MG63 (cell line): ENCODE measurements at places on chromosomes 1 and 21. TPM values are rescaled to one million over a fixed set of nuclear protein-coding genes. Genes with fewer than 3 reads are reported as not detected.
A peak's percentile ranks its signal among the peaks of the same experiment; 100 is the strongest.

YY1AP1 gene
- total RNA-seq = 32.6 and 48.1 TPM in 2 replicates

FGR gene
- not detected in 2 replicates for total RNA-seq

DNA sequence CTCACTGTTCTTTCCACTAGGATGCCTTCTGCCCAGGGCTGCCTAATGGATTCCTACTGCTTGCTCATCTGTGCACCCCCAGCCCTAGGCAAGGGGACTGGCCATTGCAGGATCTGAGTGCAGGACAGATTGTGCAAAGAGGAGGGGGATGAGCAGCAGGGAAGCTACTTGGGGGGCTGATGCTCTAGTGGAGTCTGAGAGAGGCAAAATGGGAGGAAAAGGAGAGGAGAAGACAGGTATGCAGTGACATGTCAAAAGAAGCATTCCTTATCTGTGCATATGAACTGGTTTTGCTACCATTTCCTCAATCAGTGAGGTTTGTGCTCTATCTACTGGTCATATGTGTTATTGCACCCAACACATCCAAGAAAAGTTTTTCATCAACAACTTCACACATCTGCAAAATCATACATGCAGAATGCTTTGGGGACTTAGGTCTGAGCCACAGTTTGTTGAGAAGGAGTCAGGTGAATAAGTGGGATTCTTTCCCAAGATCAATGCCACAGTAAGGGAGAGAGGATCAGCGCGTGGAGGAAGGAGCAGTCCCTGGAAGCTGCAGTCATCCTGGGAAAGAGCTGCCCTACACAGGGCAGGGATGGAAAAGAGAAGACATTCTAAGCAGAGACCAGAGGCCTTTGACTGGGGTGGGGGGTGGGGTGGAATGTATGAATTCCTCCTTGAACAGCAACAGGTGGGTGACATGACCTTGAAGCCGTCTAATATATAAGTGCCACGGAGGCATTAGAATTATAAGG is 14.4 kb downstream of the SLC5A9 start:
- no peak for DNase-seq

DNA sequence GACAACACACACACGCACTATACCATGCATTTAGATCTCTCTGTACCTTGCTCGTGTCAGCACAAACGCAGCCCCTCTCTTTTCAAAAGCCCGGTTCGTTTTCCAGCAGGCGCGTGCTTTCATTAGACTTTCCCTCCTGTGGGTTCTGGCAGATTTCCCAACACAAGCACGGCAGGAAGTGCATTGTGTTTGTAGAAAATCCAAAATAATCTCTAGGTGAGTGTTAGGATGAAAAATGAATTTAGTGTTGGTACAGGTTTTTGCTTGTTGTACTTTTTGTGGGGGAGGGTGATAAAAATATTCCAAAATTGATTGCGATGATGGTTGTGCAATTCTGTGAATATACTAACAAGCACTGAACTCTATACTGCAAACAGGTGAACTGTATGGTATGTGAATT is 54.1 kb upstream of the POFUT2 start:
- DNase-seq = no peak

CDC42BPA gene
- 11.6 and 17.1 TPM in 2 replicates for total RNA-seq

DNA sequence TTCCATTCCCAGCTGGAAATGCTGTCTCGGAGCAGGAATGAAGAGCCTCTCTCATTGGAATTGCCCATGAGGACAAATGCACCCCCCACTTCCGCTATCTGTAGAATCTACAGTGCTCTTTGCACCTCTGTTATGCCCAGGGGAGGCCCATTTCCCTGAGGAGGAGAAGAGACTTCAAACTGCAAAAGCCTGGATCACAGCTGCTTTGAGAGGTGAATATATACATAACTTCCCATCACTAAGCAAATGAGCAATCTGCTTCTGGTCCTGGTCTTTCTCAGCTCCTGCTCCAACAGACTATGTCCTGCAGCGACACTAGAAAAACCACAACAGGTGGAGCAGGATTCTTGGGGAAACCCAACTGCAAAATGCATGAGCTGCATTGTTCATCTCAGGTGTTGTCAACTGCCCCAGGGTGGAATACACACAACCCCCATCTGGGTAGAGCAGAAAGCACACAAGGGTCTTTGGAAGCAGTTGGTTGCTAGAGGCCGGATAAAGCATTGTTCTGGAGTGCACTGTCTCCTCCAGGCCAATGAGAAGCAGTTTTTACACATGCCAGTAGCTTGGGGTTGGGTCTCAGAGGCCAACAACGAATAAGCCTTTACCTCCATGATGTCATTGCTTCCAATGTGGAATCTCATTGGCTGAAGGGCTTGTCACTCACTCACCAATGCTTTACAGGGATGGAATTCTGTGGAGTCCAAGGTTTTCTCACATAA is 67.7 kb upstream of the RAB4A start:
- peak; percentile 73 for DNase-seq

GRCh38 chr21:36999131-36999898 is 7.2 kb upstream of the RIPPLY3 start:
- no peak for DNase-seq

GRCh38 chr1:27618341-27619082 is 14.6 kb upstream of the AHDC1 start:
- no peak for DNase-seq

HSPB7 gene
- 1.9 and 4.5 TPM in 2 replicates for total RNA-seq

DNA sequence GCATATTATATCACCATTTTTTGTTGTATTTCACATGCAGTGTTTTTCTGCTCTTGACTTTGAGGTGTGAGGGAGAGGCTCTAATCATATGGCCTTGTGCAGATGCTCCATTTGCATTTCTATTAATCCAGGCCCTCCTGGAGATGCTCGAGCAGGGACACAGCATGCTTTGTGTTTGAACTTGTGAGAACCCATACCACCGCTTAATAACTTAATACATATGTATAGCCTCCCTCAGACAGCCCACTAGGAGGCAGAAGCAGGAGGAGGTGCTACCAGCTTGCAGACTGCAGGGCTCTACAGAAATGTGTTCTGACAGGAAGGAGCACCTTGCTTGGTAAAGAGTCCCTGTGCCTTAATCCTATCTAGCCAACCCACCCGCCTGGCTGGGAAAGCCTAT is 155.2 kb downstream of the BARHL2 start:
- no peak for DNase-seq

HES3 gene
- total RNA-seq = not detected in 2 replicates

DNA sequence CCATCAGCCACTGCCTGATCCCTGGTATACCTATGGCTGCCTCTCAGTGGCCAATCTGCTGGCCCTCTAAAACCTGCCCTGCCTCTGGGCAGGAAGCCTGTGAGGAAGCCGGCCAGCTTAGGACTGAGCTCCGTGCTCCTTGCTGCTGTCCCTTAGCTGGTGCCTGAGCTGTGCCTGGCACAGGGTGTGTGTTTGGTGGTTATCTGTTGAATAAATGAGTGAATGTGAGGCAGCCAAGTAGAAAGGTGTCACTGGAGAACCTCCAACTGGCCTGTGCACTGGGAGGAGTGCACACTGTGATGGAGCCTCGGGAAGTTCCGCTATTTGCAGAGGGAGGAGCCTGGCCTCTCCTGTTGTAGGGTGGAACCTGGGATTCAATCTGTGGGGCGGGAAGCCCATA is 63.4 kb upstream of the STUM start:
- DNase-seq = no peak
